ENCODE measurements at places on chromosomes 7 and 10.

GRCh38 chr7:51789489-51789888 is 472.9 kb upstream of the COBL start:
- DNase-seq, result no peak

- DNase-seq, result no peak
Observed at GRCh38 chr10:100825325-100825875, 80.0 kb downstream of the PAX2 start.

DNA sequence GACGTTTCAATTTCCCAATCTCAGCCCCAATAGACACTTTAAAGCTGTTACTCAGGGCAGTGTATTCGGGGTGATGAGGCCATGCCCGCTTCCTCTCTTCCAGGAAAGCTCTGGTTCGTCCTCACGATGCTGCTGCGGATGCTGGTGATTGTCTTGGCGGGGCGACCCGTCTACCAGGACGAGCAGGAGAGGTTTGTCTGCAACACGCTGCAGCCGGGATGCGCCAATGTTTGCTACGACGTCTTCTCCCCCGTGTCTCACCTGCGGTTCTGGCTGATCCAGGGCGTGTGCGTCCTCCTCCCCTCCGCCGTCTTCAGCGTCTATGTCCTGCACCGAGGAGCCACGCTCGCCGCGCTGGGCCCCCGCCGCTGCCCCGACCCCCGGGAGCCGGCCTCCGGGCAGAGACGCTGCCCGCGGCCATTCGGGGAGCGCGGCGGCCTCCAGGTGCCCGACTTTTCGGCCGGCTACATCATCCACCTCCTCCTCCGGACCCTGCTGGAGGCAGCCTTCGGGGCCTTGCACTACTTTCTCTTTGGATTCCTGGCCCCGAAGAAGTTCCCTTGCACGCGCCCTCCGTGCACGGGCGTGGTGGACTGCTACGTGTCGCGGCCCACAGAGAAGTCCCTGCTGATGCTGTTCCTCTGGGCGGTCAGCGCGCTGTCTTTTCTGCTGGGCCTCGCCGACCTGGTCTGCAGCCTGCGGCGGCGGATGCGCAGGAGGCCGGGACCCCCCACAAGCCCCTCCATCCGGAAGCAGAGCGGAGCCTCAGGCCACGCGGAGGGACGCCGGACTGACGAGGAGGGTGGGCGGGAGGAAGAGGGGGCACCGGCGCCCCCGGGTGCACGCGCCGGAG is 2.6 kb downstream of the GJD4 start:
- no peak for DNase-seq

DNA sequence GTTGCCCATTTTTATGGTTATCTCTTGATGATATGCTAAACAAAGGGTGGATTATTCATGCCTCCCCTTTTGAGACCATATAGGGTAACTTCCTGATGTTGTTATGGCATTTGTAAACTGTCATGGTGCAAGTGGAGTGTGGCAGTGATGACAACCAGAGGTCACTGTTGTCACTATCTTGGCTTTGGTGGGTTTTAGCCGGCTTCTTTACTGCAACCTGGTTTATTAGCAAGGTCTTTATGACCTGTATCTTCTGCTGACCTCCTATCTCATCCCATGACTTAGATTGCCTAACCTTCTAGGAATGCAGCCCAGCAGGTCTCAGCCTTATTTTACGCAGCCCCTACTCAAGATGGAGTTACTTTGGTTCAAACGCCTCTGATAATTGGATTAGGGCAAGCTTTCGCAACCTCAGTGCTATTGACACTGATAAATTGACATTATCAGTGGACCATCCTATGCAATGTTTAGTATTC is 36.9 kb downstream of the BAG3 start:
- no peak for DNase-seq

GRCh38 chr10:88553116-88553752 is 29.9 kb downstream of the RNLS start:
- DNase-seq, result no peak

DNA sequence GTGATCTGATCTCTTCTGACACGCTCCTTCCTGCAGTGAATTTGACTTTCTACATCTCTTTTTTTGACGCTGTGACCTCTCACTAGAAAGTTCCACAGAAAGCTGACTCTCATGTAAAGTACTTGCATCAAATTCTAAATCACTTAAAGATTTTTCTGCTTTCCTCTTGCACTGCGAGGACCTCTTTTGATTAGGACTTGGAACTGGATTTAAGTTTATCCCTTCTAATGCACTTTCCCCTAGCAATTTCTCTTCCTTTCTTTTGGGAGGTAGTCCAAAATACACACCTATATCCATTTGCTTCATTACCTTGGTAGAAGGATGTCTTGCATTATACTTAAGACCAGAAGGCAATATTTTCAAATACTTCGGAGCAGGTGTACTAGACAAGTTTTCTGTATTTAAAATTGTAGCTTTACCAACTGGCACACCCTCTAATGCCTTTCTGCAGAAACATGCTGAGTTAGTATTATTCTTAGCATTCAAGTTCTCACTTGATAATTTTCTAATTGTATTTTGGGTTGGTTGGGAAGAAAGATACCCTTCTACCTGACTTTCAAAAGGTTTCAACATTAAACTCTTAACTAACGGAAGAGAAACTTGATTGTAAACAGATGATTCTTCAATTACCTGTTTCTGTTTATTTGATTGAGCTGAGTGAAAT is 4.6 kb downstream of the DCLRE1A start:
- DNase-seq, result no peak

- DNase-seq, result no peak
Observed at GRCh38 chr7:29884399-29885272, 78.3 kb downstream of the WIPF3 start.

DNA sequence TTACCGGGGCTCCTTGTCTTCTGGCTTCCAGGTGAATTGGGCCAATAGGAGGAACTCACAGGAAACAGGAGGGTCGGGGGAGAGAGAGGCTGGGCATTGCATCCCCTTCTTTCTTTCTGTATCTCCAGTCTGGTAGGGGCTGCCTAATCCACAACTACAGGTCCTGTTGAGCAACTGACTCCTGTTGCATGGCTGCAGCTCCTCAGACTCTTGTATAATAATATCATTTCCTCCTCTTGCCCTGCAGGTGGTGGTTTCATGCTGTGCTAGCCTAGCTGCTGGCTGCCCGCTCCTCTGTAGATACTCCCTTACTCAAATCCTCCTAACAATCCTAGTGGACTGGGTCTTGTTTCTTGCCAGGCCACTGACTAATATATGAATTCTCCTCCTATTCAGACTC is 276.5 kb upstream of the SMIM30 start:
- DNase-seq, result no peak

- no peak for DNase-seq
Observed at GRCh38 chr7:91443862-91444261, 179.6 kb downstream of the FZD1 start.

DNA sequence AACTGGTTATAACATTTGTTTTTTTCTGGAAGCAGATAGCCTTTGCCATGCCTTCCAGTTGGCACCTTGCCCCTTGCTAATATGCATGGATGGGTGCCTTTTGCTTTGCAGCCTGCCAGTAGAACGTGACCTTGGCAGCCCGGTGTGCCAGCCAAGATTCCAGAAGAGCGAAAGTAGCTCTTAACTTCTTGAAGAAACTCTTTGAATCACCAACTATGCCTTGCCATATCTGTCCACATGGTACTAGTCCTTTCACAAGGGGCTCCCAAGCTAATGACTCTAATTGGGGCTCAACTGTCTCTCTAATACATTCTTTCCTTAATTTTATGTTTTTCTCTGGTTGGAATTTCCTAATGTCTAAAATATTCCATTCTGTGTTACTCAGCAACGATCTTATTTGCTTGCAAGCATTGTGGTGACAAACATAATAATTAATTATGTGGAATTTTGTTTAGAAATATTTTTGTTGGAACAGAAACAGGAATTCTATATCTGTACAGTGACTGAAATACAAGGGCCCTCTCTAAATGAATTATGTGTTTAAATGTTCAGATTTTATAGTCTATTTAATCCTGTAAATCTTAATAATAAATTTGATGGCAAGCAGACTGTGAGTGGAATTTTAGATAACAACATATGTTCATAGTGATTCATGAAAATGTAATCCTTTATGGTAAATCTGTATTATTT is 45.8 kb downstream of the HDAC9 start:
- DNase-seq, result no peak

DNA sequence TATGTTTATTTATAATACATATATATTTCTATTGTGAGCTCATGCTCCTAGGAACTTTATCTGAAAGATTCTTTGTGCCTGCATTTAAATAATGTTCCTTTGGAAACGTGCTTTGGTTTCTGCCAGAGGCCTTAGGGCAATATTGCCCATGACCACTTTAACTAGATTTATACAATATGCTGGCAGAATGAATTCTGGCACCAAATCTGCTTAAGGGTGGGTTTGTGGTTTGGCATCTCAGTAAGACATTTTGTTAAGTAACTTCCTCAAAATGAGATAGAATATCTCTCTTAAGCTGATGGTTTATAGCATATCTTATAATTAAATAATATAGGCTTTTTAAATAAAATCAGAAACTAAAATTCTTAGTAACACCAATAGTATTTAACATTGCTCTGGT is 252.9 kb downstream of the RNLS start:
- no peak for DNase-seq

GRCh38 chr7:144513334-144513733 is 109.8 kb upstream of the NOBOX start:
- no peak for DNase-seq

DNA sequence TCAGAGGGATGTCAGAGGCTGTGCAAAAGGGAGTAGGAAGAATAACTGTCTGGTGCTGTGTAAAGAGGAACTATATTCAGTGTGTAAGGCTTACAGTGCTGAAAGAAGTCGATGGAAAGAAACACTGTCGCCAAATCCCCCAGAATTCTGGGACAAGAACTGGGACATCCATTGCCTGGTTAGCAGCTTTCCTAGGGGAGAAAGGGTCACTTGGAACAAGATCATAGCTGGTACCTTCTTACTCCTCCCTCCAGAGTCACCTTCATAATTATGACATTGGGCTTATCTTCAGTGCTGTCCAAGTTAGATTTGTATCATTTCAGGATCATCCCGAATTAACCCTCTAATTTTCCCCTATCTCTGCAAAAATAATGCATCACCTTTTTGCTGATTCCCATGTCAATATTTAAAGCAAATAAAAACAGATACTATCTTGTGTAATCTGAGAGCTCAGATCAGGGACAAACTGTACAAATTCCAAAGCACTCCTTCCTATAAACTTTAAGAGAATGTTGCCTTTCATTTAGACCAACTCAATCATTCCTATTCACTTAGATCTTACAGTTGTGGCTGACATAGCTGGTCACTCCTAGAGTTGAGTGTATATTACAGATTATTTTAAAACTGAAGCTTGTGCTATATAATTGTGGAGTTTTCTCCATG is 96.5 kb downstream of the DNAH11 start:
- no peak for DNase-seq

- no peak for DNase-seq
Observed at GRCh38 chr7:90290244-90291113, 30.6 kb downstream of the FAM237B start.
